Naive B cell (primary cell): ENCODE measurements at places on chromosomes 4 and X. TPM values are rescaled to one million over a fixed set of nuclear protein-coding genes. Genes with fewer than 3 reads are reported as not detected.

HEPH gene
- not detected for polyA plus RNA-seq

GNRHR gene
- not detected for polyA plus RNA-seq

PFKFB1 gene
- 0.22 TPM for polyA plus RNA-seq

SSX4B gene
- not detected for polyA plus RNA-seq

DOK7 gene
- 4.0 TPM for polyA plus RNA-seq

RASGEF1B gene
- 47.2 TPM for polyA plus RNA-seq

- H3K27me3 ChIP-seq: peaks cover 13% of the 10 kb centered on the region
- no peak overlapping the region for H3K4me3 ChIP-seq
- H3K36me3 ChIP-seq: peaks cover 2% of the 10 kb centered on the region
- H3K4me1 ChIP-seq: no peaks in the 10 kb centered on the region
- DNase-seq: no peak
Measured at GRCh38 chrX:1870421-1870820, 255.6 kb downstream of the ASMT start.

GRCh38 chr4:38242822-38243387 lies 282.7 kb downstream of the PTTG2 start:
- H3K4me3 ChIP-seq: no peak overlapping the region
- no peaks in the 10 kb centered on the region for H3K36me3 ChIP-seq
- peaks cover 7% of the 10 kb centered on the region for H3K27me3 ChIP-seq
- no peaks in the 10 kb centered on the region for H3K4me1 ChIP-seq
- H3K27ac ChIP-seq: no peak overlapping the region

GRCh38 chrX:66200855-66201795 lies 37.1 kb downstream of the HEPH start:
- DNase-seq: no peak
- H3K4me3 ChIP-seq: no peak overlapping the region
- peaks cover 4% of the 10 kb centered on the region for H3K4me1 ChIP-seq

- peaks cover 7% of the 10 kb centered on the region for H3K27me3 ChIP-seq
- H3K4me3 ChIP-seq: no peak overlapping the region
- H3K27ac ChIP-seq: no peak overlapping the region
- no peak for DNase-seq
Measured at GRCh38 chr4:15481961-15482745, 12.5 kb downstream of the CC2D2A start.

DNA sequence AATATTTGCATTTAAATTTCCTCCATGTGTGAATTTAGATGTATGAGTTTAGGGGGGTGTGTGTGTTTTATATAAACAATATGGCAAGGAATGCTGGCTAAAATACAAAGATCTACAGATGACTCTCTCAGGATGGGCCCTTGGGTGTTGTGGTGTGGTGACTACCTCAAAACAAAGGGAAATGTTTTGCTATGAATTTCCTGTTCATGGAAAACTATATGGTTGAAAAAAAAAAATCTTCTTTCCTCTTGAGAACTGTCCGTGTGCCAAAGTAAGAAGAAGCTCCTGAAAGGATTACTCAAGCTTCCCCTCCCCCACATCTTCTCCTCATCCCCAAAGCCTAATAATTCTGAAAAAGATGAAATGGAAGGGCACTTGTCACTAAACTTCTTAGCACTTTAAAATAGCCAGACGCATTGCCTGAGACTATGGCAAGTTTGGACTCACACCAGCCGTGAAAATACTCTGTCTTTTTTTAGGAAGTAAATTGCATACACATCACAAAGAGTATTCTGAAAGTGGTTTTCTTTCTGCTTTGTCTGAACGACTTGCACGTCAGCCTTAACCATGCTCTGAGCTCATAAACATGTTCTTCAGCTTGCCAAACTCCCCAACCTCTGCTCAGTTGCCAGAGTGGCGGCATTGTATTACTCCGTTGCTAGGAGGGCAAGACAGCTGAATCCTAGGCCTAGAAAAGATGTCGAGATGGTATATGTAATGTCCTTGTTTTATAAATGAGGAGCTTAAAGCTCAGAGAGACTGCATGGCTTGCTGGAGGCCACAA lies 250.4 kb upstream of the JADE1 start:
- H3K27ac ChIP-seq: no peak overlapping the region
- H3K4me1 ChIP-seq: no peaks in the 10 kb centered on the region
- DNase-seq: no peak
- H3K27me3 ChIP-seq: no peaks in the 10 kb centered on the region

DNA sequence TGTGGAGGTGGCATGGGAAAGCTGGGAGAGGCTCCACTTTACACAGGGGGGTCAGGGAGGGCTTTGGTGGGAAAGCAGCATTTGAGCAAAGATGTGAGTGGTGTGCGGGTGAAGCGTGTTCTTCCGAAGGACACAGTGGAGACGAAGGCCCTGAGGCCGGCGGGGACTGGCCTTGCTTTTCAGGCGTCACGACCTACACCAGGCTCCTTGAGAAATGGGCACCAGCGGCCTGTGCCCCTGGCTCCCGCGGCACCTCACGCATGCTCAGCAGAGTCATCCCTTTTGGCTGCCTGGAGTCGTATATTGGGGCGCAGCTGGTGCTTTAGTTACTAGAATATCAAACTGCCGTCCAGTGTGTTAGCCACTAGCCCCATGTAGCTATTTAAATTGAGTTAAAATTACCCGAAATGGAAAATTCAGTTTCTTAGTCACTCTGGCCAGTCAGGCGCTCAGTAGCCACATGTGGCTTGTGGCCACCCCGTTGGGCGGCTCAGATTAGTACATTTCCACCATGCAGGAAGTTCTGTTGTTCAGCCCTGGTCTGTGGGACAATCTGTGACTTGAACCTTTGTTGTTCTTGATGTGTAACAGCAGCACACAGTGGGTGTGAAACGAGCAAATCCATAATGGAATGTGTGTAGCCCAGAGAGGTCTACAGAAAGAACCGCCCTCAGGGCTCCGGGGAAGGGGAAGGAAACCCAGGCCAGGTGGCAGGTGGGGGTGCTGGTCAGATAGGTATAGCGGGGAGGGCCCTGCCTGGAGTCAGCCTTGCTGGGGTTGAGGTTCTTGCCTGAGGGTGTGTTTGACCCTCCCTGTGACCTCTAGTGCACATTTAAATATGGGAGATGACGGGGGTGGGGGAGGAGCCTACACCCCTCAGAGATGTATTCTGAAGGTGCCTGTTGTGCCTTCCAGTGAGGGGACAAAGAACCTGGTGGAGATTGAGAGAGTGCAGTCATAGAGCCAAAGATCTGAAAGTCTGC lies 30.4 kb downstream of the TBC1D14 start:
- H3K4me1 ChIP-seq: peaks cover 88% of the 10 kb centered on the region
- no peak for DNase-seq
- H3K27ac ChIP-seq: no peak overlapping the region
- H3K27me3 ChIP-seq: no peaks in the 10 kb centered on the region
- H3K36me3 ChIP-seq: peaks cover 6% of the 10 kb centered on the region

DNA sequence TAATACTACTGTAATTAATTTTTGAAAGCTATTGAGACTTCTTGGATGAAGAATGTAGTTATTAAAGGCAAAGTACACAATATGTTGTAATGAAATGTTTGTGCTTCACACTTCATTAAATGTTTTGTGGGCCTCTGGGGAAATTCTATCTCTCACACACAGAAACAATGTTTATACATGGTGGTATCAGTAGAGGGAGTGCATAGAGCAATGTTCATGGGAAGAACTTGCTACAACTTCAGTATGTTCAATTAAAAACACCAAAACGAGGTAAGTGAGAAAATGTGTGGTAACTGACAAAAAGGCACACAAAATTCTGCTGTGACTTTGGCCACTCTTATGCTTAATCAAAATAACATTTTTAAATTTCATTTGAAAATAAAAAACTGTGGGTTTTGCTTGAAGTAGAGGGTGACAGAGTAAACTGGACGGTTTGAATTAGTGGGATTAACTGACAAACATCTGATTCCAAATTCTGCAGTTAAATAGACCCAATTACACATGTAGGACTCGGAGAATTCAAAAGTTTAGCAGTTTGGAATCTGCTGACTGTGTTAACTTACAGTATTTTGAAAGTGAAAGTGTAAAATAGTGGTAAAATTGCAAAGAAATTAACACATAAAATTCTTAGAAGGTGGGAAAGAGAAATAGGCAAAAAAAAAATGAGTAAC lies 111.4 kb upstream of the TTC29 start:
- H3K4me3 ChIP-seq: peak overlapping the region; percentile 82
- H3K27ac ChIP-seq: peak overlapping the region; percentile 88
- H3K4me1 ChIP-seq: peaks cover 16% of the 10 kb centered on the region
- no peak for DNase-seq
- no peaks in the 10 kb centered on the region for H3K36me3 ChIP-seq
- H3K27me3 ChIP-seq: peaks cover 7% of the 10 kb centered on the region

- no peaks in the 10 kb centered on the region for H3K27me3 ChIP-seq
- H3K4me1 ChIP-seq: no peaks in the 10 kb centered on the region
- DNase-seq: no peak
Measured at GRCh38 chr4:2274320-2275043, 12.6 kb upstream of the MXD4 start.

DNA sequence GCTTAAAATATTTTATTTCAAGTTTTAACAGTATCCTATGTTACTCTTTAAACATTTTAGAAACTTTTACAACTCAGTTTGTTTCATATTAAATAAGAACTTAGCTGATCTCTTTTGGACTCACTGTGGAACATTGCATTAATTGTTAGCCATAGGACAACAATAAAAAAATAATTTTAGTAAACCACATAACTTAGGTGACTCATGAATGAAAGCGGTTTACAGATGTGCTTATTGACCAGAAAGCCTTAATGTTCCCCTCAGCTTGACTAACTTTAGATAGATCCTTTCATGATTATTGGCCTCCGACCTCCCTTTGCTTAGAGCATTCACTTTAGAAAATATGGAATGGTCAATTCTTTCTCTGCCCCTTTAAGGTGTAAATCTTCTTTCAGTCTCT lies 783.5 kb upstream of the MAGEB2 start:
- H3K4me1 ChIP-seq: no peaks in the 10 kb centered on the region
- no peaks in the 10 kb centered on the region for H3K27me3 ChIP-seq
- H3K36me3 ChIP-seq: no peaks in the 10 kb centered on the region
- H3K27ac ChIP-seq: no peak overlapping the region
- no peak for DNase-seq
- H3K4me3 ChIP-seq: no peak overlapping the region

- H3K4me1 ChIP-seq: no peaks in the 10 kb centered on the region
- DNase-seq: no peak
- H3K36me3 ChIP-seq: no peaks in the 10 kb centered on the region
Measured at GRCh38 chr4:8320386-8320750, 50.8 kb downstream of the HTRA3 start.

- no peaks in the 10 kb centered on the region for H3K4me1 ChIP-seq
- H3K4me3 ChIP-seq: no peak overlapping the region
- DNase-seq: no peak
- peaks cover 15% of the 10 kb centered on the region for H3K27me3 ChIP-seq
- H3K36me3 ChIP-seq: peaks cover 4% of the 10 kb centered on the region
- H3K27ac ChIP-seq: no peak overlapping the region
Measured at GRCh38 chr4:174464949-174465348, 57.3 kb downstream of the HPGD start.

DNA sequence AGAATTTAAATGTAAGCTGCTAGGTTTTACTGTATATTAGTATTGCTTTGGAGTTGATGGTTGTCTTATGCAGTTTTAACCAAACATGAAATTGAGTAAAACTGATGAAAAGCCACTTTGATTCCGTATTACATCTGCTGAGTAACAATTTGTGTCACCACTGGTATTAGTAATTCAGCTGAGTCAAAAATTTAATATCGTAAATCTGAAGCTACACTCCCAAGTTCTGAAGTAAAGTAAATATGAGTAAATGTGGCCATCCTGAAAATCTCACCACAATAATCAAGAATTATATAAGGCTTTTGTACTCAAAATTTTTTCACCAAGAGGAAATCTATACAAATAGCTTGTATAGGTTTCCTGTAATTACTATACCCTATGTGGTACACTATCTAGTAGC lies 142.3 kb downstream of the STPG2 start:
- H3K36me3 ChIP-seq: no peaks in the 10 kb centered on the region
- H3K27me3 ChIP-seq: no peaks in the 10 kb centered on the region
- no peaks in the 10 kb centered on the region for H3K4me1 ChIP-seq

DNA sequence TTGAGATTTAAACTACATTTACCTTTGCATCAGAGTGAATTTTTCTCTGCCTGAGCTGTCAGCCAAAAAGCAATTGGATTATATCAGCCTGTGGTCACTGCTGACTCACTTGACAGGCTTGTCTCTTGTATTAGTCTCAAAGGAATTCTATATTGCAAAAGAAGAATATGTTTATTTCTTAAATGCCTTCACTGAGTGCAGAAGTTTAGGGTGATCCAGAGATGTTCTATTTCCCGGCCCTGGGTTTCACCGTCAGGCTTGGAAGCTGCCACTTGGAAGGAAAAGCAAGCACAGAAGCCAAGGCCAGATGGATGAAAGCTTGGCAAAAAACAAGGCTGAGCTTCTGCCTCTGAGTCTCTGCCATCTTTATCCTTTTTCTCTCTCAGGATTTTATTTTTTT lies 80.9 kb downstream of the FAM114A1 start:
- H3K36me3 ChIP-seq: no peaks in the 10 kb centered on the region
- no peak for DNase-seq
- no peak overlapping the region for H3K4me3 ChIP-seq
- H3K27me3 ChIP-seq: peaks cover 5% of the 10 kb centered on the region
- H3K4me1 ChIP-seq: peaks cover 7% of the 10 kb centered on the region

- peak; percentile 40 for DNase-seq
- peak overlapping the region; percentile 70 for H3K27ac ChIP-seq
- H3K36me3 ChIP-seq: no peaks in the 10 kb centered on the region
Measured at GRCh38 chrX:123878252-123878721, 18.4 kb downstream of the XIAP start.

GRCh38 chr4:138898282-138898681 lies 117.3 kb upstream of the NOCT start:
- peaks cover 7% of the 10 kb centered on the region for H3K36me3 ChIP-seq
- H3K27me3 ChIP-seq: peaks cover 33% of the 10 kb centered on the region
- H3K4me1 ChIP-seq: no peaks in the 10 kb centered on the region
- H3K4me3 ChIP-seq: no peak overlapping the region
- H3K27ac ChIP-seq: no peak overlapping the region
- DNase-seq: no peak

GRCh38 chrX:42746606-42747005 lies 31.4 kb downstream of the PPP1R2C start:
- no peaks in the 10 kb centered on the region for H3K36me3 ChIP-seq
- peaks cover 9% of the 10 kb centered on the region for H3K27me3 ChIP-seq
- no peak overlapping the region for H3K4me3 ChIP-seq
- H3K27ac ChIP-seq: no peak overlapping the region
- no peak for DNase-seq
- H3K4me1 ChIP-seq: no peaks in the 10 kb centered on the region

- no peaks in the 10 kb centered on the region for H3K27me3 ChIP-seq
- peaks cover 6% of the 10 kb centered on the region for H3K4me1 ChIP-seq
- no peak overlapping the region for H3K4me3 ChIP-seq
- no peak for DNase-seq
- H3K27ac ChIP-seq: no peak overlapping the region
Measured at GRCh38 chrX:15834827-15835595, 19.6 kb downstream of the AP1S2 start.

GRCh38 chr4:85761803-85762528 lies 287.0 kb downstream of the ARHGAP24 start:
- H3K27me3 ChIP-seq: no peaks in the 10 kb centered on the region
- H3K27ac ChIP-seq: no peak overlapping the region
- H3K4me3 ChIP-seq: no peak overlapping the region
- no peak for DNase-seq
- H3K36me3 ChIP-seq: peaks cover 19% of the 10 kb centered on the region

- H3K27me3 ChIP-seq: no peaks in the 10 kb centered on the region
- H3K27ac ChIP-seq: no peak overlapping the region
- no peak for DNase-seq
- no peak overlapping the region for H3K4me3 ChIP-seq
- H3K36me3 ChIP-seq: no peaks in the 10 kb centered on the region
Measured at GRCh38 chr4:18798123-18798522, 776.6 kb upstream of the LCORL start.

- no peak overlapping the region for H3K27ac ChIP-seq
- no peaks in the 10 kb centered on the region for H3K4me1 ChIP-seq
- H3K36me3 ChIP-seq: no peaks in the 10 kb centered on the region
- no peak for DNase-seq
- no peak overlapping the region for H3K4me3 ChIP-seq
Measured at GRCh38 chrX:17656035-17656418, 81.3 kb upstream of the SCML1 start.
